Astrocyte of the spinal cord (primary cell): ENCODE measurements at places on chromosomes 5 and 9.
A peak's percentile ranks its signal among the peaks of the same experiment; 100 is the strongest.

DNA sequence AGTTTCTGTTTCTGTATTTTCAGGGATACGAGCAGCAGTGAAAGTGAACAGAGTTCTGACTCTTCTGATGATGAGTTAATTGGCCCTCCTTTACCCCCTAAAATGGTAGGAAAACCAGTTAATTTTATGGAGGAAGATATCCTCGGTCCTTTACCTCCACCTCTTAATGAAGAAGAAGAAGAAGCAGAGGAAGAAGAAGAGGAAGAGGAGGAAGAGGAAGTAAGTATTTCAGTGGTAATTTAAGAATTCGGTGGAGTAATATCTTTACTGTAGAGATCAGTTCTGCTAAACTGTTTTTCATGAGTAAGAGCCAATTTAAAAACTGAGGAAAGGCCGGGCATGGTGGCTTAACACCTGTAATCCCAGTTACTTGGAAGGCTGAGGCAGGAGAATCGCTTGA lies 17.2 kb downstream of the WDR70 start:
- no peak for DNase-seq

- DNase-seq = no peak
Measured at GRCh38 chr9:128159522-128159783, 612 bp upstream of the BBLN start.

- no peak for DNase-seq
Measured at GRCh38 chr9:138083873-138084272, 206.3 kb downstream of the CACNA1B start.

DNA sequence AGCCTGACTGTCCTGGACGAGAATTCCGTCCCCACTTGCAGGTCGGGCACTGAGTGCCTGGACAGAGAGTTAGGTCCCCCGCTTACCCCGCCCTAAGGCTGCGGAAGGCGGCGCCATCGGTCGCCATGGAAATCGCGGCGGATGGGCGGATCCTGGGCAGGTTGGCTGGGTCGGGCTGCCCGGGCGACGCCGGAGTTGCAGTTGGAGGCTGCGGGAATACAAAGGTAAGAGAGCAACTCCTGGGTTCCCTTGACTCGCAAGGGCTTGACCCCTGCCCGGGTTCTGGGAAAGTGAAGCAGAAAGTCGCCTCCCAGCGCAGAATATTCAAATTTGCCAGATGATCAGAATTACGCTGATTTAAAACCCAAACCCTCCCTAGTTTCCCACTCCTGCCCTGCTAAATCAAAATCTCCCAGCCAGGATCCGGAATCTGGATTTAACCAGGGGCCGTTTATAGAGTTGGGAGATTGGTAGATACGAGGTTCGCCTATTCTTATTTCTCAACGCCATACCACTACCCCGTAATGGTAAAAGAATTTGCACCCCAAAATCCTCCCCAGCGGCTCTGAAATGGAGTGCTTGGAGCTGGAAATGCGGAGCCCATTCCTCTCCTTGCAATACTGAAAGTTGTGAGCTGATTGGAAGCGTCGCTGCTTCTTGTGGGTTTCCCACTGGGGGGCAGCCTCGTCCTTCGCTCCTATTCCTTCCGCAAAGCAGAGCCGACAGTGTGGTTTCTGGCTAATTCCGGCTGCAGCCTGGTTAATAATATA lies 156.4 kb upstream of the RASEF start:
- DNase-seq = peak; percentile 86

GRCh38 chr5:77629509-77630113 lies 8.9 kb downstream of the OTP start:
- DNase-seq = no peak

GRCh38 chr5:42498000-42498399 lies 74.8 kb downstream of the GHR start:
- no peak for DNase-seq

DNA sequence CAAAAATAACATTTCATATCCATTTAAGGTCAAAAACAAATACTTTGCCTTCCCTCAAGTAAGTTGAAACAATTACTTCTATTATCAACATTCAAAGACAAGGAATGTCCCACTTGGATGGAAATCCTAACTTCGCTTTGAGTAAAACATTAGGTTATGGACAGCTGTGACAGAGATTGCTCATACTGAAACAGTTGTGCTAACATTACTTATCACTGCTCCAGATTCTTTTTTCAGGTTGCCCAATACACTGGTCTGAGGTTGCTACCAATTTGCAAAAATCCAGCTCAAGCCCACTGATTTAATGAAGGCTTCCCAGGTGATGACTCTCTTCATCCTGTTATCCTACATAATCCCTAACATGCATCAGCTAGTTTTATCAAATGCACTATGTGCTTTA lies 98.3 kb downstream of the UBAP2 start:
- DNase-seq = no peak

DNA sequence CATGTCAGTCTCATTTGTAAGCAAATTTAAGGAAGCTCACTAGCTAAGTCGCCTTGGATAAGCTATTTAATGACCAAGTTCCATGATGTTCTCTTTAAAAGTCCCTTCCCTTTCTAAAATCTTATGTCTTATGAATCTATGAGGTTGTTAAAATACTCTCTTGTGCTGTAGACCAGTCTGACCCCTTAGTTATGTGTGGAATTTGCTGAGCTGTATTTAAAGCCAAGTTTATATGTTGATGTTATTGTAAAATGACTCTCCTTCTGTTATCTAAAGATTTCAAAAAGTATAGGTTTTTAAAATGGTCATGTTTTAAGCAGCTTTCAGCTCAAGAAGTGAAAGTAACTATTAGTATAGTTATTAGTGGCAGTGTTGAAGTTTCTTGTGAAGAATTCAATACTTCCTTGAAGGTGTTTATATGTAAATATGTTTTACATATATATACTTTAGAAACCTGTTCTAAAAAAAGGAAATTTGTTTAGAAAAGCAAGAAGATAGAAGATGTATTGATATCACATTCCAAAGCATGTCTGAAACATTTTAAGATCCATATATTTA lies 92.2 kb downstream of the CDC42SE2 start:
- DNase-seq = peak; percentile 48

DNA sequence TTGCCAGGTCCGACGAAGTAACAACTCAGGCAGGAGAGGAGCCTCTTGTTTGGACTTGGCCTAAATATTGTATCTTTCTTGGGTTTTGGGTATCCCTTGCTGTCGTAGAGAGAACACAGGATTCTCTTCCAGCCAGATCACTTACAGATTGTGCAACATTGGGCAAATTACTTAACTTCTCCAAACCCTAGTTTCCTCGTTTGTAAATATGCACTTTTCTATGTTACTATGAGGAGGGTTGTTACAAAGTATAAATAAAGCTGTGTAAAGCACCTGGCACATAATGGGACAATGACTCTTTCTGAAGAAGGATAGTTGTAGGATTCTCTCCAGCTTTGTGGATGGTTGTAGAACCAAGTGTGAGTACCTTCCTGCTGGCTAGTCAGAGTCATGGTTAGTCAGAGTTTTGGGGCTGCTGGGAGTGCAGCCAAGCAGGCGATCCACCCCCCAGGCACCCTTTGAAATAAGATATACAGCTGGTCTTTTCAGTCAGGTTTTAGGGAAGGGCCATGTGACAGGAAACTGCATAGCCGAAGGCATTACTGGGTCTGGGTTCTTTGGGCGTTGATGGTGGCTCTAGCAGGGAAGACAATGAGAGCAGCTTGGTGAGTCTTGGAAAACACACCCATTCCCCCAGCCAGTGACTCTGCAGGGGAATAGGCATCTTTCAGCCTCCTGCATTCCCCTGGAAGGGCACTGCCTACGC lies 49.9 kb upstream of the GDNF start:
- peak; percentile 84 for DNase-seq

GRCh38 chr5:128341056-128341455 lies 197.0 kb downstream of the FBN2 start:
- DNase-seq = no peak

GRCh38 chr5:103703617-103704016 lies 141.0 kb upstream of the NUDT12 start:
- no peak for DNase-seq

GRCh38 chr5:133457439-133458355 lies 154.6 kb downstream of the FSTL4 start:
- no peak for DNase-seq

- peak; percentile 94 for DNase-seq
Measured at GRCh38 chr5:168404365-168404764, 81.9 kb upstream of the RARS1 start.

DNA sequence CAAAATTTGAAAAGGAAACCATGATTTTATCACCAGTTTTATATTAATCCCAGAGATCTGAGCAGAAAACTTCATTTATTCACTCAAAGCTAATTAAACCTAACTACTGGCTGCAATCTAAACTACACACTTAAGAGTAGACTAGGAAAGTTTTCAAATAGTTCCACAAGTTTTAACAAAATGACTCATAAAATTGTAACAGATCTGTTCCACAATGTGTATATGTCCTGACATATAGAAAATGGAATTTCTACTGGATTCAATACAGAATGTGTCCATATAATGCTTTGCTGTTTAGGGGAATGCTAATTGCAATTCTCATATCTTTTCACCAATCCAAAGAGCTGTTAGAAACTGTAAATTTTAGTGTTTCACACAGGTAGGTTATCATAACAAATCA lies 40.3 kb upstream of the ADAMTSL1 start:
- no peak for DNase-seq

- DNase-seq = peak; percentile 24
Measured at GRCh38 chr5:157252711-157253465, 13.0 kb upstream of the CYFIP2 start.

DNA sequence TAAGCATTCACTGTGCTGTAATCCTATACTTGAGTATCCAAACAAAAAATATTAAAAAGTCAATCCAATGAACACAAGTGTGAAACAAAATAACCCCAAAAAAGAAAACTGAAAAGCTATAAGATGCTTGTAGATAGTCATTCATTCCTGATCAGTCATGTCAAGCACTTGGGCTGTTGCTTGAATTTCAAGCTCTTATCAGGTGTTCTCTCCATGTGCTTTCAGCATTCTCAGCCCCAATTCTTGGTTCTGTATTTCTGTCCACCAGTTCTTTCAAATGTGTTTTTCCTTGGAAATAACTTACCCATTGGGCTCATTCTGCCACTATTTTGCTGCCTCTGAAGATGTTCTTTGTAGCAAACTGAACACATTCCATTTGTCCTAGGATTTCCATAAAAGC lies 4.7 kb downstream of the ZFAND5 start:
- DNase-seq = no peak

- no peak for DNase-seq
Measured at GRCh38 chr5:132281856-132282614, 12.2 kb upstream of the SLC22A4 start.

DNA sequence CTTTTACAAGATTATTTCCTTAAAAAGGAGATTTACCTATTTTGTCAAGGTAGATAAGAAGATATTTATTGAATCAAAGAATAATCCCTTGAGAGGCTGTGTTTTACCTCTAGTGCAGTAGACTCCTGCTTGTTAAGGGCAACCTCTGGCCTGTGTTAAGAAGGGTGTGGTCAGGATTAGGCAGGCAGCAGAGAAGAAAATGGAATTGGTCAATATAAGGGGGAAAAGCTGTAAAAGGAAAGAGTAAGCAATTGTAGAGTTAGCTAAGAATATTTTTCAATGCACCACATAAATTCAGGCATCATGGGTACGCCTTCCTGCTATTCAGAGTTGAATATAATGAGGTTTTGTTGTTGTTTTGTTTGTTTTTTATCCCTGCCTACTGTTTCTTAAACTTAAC lies 6.2 kb downstream of the CCDC125 start:
- no peak for DNase-seq

DNA sequence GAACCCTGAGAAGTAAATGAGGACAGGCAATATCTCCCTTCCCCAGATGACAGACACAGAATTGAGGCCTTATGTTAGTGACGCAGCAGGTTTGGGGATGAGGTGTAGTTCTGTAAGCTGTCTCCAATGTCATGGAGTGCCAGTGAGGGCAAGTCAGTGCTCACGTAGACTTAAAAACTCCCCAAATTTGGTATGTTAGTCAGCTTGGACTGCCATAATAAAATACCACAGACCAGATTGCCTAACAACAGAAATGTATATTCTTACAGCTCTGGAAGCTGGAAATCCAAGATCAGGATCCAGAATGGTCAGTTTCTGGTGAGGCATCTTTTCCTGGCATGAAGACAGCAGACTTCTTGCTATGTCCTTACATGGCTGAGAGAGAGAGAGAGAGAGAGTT lies 14.9 kb downstream of the FOXI1 start:
- peak; percentile 36 for DNase-seq

- DNase-seq = no peak
Measured at GRCh38 chr5:173826428-173827350, 61.5 kb upstream of the CPEB4 start.

- DNase-seq = no peak
Measured at GRCh38 chr9:106307670-106308069, 555.3 kb upstream of the ZNF462 start.

GRCh38 chr5:64790210-64790609 lies 21.5 kb downstream of the CWC27 start:
- DNase-seq = no peak

DNA sequence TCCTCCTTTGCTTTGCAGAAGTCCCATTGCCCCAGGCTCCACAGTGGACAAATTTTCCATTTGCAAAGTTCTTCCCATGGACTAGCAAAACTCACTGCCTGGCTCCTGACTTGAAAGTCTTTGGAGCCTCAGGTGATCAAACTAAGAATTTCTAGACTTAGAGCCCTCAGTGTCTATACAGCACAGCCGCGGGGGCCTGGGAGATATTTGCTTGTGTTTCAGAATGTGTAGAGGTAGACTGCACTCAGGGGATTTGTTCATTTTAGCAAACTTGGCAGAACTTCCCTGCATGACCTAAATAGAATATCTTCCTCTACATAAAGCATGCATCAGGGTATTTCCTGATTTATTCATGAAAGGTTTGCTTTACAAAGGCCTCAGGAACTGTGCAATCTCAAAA lies 384.2 kb upstream of the ZNF462 start:
- no peak for DNase-seq

- DNase-seq = no peak
Measured at GRCh38 chr5:181203777-181204112, 1.3 kb downstream of the TRIM7 start.

DNA sequence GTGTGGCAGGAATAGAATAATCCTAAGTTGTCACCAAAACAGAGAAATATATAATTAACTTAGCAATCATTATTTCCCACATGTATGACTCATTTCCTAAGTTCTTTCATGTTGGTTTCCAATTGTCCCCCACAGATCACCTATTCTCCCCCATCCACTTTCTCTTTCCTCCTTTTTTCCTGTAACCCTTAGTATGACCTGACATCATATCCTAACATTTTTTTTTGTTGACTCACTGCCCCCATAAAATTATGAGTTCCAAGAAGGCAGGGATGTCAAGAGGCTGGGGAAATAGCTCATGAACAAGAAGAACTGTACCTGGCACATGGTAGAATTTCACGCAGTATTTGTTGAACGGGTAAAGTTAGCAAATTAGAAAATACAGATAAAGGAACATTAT lies 186.7 kb downstream of the DCP2 start:
- peak; percentile 29 for DNase-seq

- no peak for DNase-seq
Measured at GRCh38 chr9:18783909-18784308, 249.1 kb downstream of the SAXO1 start.
